ENCODE measurements at places on chromosomes 1 and 21.
A peak's percentile ranks its signal among the peaks of the same experiment; 100 is the strongest.

GRCh38 chr1:18751425-18751824, 108.0 kb downstream of the TAS1R2 start:
- no peak for DNase-seq

DNA sequence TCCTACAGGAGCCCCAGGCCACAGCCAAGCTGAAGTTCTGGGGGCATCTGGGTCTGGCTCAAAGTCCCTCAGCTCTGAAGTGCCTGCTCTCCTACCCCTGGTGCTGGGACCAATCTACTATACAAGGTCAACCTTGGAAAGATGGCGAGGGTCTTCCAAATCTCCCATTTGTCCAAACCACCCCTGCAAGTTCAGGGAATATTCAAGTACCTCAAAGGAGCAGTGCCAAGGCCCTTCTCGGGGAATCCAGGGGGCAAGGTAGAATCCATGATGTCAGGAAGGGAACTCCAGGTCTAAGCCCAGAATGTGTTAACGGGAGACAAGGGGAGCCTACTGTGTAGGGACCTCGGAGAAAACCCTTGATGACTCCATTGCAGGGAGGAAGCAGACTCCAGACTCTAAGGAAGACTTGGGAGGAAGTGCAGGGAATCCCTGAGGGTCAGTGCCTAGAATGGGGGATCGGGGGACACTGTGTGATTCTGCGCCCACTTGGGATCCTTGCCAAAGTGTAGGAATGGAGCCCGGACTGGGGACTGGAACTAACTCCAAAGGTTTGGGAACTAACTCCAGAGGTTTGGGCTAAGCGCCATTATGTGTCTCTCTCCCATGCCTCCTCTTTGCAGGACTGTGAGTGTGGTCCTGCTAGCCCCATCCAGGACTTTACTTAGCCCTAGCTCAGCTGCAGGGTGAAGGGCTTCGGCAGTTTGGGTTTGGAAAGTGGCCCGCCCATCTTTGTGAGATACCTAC, 8.7 kb downstream of the TAL1 start:
- DNase-seq, result no peak

GRCh38 chr1:207711285-207711684, 40.6 kb upstream of the CD46 start:
- DNase-seq, result no peak

- no peak for DNase-seq
Observed at GRCh38 chr1:69929308-69930057, 275.9 kb downstream of the LRRC40 start.

- DNase-seq, result no peak
Observed at GRCh38 chr21:35428937-35429336, 379.8 kb upstream of the RUNX1 start.

DNA sequence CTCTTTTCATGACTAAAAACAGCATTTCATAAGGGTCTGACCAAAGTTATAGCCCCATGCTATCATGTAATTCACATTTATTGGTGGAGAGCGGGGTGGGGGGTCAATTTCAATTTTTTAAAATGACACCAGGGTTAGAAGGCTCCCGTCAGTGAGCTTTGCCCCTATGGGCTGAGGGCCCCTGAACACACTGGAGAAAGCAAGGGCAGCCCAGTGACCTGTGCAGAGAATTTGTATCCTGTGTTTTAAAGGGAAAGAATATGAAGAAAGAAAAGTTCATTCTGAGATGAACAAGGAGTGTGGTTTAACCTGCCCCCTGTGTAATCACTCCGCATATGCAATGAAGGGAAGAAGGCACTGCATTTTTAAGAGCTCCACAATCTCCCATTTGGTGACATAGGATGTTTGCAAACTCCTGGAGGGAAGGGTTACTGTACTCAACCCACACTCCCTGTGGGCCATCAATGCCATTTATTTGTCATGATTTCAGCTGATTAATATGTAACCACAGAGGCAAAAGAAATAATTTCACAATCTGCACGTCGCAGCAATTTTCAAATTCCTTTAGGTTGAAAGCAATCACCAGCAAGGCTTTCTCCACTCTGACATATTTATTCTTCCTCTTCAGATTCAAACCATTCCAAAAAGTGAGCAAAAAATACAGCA, 95.6 kb downstream of the ZNF281 start:
- no peak for DNase-seq

DNA sequence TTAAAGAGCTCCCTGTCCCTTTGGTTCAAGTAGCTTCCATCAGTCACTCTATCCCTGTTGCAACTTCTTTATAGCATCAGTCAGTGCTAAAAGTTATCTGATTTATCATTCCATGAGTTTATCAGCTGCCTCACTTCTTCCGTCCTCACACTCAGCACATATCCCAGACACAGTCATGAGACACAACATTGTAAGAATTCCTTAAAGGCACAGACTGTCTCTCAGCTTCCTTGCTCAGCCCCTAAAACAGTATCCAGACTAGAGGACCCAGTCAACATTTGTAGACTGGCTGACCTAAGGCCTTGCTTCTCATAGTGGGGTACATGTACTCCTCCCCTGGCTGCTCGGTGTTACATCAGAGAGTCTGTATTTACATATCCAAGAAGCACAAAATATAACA, 164.9 kb upstream of the ADGRL2 start:
- DNase-seq, result no peak

- DNase-seq, result no peak
Observed at GRCh38 chr1:244391761-244392160, 59.9 kb downstream of the ADSS2 start.

- DNase-seq, result no peak
Observed at GRCh38 chr1:175174309-175175102, 18.1 kb downstream of the KIAA0040 start.

DNA sequence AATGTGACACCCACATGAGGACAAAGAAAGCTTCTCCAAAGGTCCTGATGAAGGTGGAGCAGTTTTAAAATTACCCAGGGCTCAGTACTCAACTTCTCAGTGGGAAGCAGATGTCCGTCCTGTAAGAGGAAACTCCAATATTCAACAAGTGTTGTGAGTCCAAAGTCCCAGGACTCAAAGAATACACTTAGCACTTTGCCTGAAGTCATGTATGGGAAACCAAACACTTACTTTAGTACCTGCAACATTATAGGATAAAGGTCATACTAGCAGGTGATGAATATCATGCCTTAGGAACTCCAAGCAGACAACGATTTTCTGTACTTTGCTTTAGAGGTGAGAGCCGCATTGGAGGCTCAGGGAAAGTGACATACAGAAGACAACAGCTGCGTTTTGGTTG, 37.2 kb upstream of the ST6GALNAC3 start:
- no peak for DNase-seq

DNA sequence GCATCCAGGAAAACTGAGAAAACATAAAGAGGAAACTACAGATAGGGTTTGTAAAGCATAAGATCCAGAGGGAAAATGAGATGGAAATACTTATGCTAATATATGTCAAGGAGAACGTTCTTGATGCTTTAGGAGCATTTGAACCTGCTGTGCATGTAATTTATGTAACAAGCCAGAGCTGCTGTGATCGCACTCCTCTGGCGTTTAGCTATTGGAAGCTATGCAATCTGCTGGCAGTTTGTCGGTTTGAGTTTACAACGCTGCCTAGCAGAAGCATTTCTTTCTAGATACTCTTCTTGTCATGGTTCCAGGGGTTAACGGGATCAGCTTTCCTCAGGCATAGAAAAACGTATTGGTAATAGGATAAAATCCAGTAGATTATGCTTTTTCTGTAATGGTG, 182.7 kb downstream of the KCNH1 start:
- no peak for DNase-seq

DNA sequence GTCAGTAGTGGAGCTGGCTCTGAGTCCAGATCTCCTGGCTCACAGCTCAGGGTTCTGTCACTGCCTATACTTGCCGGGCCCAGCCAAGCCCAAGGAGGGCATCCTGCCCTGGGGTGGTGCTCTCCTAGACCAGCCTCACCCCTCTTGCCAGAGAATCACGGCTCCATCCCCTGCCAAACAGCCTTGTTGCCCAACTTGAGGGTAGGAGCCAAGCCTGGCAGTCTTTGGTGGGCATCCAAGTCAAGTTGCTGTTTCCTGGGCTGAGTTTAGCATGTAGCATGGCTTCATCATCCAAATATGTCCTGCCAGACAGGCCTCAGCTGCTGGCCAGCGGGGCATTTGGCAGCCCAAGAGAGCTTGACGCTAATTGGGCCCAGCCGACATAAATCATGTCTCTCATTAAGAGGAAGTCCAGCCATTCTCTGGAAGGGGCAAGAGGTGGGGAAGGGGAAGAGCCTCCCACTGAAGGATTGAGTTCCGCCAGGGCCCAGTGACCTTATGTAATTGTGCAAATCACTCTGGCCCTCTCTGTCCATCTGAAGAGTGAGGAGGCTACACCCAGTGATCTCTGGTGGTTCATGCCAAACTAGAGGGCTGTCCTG, 22.6 kb upstream of the TRABD2B start:
- DNase-seq, result no peak

DNA sequence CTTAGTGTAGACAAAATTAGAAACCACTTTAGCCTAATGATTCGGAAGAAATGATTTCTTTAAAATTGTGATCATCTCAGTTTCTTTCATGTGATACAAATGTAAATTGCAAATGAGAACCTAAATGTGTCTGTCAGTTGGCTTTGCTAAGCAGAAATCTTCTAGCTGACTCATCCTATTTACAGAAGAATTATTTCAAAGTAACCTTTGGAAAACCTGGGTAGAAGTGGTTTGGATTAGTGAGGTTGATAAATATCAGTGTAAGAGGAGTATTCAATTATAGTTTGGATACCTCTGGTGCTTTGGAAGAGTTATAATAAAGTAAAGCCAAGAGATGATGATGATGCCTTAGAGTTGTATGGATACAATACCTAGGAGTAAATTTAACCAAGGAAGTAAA, 37.4 kb downstream of the CC2D1B start:
- no peak for DNase-seq

GRCh38 chr1:25743164-25744139, 56.5 kb upstream of the SELENON start:
- no peak for DNase-seq

GRCh38 chr1:206573319-206573718, 38.9 kb downstream of the EIF2D start:
- no peak for DNase-seq

DNA sequence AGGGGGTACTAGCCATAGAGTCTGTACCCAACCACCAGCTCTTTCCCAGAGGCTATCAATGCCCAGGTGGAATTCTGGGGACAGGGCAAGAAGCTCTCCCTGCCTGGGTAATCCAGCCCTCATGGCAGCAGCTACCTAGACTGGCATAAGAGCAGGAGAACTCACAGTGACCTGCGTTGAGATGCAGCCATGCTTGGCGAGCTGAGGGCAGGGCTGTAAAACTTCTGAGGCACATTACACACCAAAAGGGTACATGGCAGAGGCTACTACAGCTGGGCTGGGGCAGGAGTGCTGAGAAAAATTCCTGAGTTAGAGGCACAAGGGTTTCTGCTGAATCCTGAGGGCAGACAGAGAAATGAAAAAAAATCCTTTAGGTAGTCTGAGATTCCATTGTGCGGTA, 927.9 kb upstream of the B3GALT2 start:
- no peak for DNase-seq

DNA sequence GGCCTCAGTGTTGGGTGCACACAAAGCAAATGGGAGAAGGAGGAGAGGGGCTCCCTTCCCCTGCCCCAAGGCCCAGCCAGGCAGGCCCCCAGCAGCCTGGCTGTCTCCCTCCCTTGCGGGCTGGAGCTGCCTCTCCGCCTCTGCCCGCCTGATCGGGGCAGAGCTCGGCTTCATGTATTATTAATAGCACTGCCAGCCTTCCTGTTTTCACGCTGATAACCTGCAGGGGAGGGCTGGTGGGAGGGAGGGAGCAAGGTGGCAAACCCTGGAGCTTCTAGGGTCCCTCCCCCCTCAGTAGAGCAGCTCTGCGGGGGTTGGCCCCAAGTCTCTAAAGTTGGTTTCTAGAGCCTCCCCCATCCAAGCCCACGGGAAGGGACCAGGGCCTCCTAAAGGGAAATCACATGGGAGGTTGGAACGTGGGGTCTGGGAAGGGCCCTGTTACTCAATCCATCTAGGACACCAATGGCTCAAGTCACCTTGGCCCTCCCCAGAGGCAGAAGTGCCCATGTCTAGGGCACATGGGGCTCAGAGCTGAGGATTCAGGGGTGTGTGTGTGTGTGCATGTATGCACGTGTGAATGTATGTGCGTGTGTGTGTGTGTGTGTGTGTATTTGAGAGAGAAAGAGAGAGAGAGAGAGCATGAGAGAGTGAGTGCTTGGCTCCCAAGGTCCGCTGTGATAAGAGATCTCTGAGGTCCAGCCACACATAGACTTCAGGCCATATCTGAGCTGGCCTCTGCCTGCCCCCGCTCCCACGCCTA, 21.8 kb upstream of the POU3F1 start:
- no peak for DNase-seq

DNA sequence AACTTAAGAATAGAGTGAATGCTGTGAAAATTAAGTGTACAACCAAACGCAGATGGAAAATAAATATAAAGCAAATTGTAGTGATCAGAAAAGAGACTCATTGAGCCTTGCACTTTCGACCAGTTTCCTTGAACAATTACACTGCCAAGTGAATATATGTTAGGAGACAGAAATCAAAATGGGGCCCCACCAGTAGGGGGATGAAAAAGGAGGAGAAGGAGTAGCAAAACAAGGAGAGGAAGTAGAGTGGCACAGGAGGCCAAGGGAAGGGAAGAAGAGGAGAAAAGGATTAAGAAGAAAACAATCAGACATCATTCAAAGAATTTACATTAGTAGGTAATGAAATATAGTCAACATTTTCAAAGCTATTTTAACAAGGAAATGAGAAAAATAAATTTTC, 1770.6 kb downstream of the PLA2G4A start:
- no peak for DNase-seq

DNA sequence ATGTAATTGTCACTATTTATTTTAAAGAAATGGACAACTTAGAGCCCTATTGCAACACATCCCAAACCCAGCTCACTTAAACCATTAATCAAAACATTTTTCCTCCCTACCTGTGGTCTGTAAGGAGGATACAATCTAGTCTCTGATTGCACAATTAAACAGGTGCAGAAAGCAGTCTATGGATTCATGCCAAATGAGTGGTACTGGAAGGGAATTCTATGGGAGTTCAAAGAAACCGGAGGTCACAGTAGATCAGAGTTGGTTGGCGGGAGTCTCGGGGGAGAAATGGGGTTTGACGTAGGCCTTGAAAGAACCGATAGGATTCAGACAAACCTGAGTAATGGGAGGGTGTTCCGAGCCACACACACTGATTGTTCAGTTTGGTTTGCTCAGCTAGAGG, 314.9 kb downstream of the KIF26B start:
- no peak for DNase-seq

- DNase-seq, result peak; percentile 62
Observed at GRCh38 chr1:151612501-151613281, 841 bp downstream of the SNX27 start.

- DNase-seq, result no peak
Observed at GRCh38 chr1:59605761-59606160, 209.0 kb upstream of the HOOK1 start.

GRCh38 chr21:46323227-46323709, 402 bp downstream of the C21orf58 start:
- no peak for DNase-seq
